Hematopoietic multipotent progenitor cell treated with erythropoietin and hydrocortisone succinate and interleukin-3 and kit ligand, for 17 days (in vitro differentiated cells): ENCODE measurements at places on chromosomes 7 and 10.

GRCh38 chr10:27504808-27505460, 830 bp downstream of the RAB18 start:
- peak; percentile 39 for DNase-seq

DNA sequence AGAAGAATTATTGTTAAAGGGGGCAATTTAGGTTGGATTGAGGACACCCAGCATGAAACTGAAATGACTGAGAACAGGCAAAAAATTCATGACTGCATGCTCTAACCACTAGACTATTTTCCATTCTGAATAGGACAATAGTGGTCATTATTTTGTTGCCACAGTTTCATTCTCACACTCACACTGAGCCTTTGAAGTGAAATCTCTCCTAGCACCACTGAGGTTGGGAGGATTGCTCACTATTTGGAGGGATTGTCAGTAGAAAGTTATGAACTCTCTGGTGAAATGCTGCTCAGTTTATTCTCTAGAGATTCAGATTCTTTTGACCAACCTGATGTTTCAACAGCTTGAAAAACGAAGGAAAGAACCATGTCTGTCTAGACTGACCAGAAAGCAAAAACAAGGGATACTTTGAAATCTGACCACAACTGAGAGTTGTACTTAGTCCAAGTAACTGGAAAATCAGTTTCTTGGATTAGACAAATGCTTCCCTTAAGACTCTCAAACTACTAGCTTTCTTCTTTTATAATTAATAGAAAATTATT, 191.2 kb downstream of the DYNC1I1 start:
- no peak for DNase-seq

- DNase-seq = no peak
Observed at GRCh38 chr7:151379534-151380198, 30.2 kb downstream of the WDR86 start.

- DNase-seq = no peak
Observed at GRCh38 chr7:37372750-37373149, 75.9 kb downstream of the ELMO1 start.

DNA sequence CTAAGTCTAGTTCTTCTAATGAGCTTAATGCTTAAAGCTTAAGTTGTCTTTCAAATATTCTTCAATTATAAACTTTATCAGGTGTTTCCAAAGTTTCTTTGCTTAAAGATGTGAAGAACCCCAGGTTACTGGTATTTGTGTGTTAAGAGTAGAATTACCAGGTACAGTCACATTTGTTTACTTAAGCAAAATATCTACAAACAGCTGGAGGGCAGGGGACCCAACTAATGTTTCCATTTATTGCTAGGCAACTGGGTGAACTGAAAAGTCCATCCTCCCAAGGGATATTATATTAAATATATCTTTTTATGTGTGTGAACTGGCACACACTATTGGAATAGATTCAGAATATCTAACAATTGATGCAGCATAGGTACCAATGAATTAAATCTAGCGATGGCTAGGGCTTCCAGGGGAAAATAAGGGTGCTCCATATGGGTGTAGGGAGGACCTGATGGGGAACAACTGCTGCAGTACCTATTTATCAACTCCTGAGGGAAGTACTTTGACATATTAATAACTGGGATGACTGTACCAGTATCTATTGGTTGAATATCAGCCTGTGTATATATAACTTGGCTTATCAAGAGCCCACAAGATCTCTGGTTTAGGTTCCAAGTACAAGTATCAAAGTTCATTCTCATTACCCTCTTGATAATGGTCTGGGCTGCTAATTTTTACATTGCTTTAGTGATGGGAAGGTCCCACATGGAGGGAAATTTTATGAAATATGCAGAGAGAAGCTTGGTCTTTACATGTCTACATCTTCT, 10.3 kb upstream of the AGR3 start:
- no peak for DNase-seq

DNA sequence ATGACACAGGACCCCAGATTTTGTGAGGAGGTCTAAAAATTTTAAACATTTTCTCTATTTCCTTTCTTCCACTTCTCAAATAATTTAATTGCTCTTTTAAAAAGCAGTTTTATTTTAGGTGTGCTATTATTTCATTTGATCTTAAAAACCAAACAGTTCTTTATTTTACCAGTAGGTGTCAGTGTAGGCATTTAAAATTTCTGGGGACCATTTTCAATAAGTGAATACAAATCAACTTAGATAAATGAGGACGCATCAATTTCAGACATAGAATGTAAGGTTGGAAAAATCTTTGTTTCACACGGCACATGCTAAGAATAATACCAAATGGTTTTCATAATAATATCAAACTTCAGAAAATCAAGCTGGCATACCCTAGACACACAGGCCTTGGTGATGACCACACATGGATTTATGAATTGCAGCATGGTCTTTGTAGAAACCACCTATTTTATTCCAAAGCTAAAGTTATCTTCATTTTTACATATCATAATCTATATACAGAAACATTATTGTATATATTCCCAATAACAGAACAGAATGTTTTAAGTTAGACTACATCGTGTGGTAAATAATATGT, 127.6 kb upstream of the SLC26A5 start:
- peak; percentile 41 for DNase-seq

- no peak for DNase-seq
Observed at GRCh38 chr7:42254217-42254616, 17.2 kb upstream of the GLI3 start.

DNA sequence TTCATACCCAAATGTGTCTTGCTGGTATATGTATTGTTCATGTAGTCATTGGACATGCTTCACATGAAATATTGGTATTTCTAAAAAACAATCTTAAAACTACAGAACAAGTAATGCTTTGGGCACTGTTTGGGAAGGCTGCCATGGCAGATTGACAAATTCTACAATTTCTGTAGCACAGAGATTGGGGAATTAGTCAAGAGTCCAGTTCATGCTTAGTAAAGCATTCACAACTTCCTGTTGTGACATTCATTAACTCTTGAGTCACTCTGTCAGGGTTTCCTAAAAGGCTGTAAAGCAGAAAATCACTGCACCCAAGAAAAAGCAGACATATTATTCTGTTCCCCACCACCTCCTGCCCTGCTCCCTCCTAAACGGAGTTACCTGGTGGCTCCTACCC, 398.9 kb downstream of the PHTF2 start:
- DNase-seq = no peak

- no peak for DNase-seq
Observed at GRCh38 chr10:119768455-119769094, 42.7 kb downstream of the INPP5F start.

DNA sequence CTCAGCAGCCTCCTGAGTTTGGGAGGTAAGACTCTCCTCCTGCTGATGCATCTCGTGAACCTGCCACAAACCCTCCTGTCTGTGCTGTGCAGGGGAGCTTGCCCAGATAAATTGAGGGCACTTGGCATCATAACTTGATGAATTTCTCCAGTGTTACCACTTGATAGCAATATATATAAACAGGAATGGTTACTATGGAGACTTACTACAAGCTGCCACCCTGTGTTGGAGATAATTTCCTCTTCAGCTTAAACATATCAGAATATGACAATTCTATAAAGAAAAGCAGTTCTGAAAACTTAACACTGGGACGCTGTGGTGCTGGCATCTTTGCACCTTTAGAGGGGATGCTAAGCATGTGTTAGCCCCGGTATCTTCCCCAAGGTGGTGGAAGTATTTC, 14.9 kb downstream of the PFKFB3 start:
- no peak for DNase-seq

DNA sequence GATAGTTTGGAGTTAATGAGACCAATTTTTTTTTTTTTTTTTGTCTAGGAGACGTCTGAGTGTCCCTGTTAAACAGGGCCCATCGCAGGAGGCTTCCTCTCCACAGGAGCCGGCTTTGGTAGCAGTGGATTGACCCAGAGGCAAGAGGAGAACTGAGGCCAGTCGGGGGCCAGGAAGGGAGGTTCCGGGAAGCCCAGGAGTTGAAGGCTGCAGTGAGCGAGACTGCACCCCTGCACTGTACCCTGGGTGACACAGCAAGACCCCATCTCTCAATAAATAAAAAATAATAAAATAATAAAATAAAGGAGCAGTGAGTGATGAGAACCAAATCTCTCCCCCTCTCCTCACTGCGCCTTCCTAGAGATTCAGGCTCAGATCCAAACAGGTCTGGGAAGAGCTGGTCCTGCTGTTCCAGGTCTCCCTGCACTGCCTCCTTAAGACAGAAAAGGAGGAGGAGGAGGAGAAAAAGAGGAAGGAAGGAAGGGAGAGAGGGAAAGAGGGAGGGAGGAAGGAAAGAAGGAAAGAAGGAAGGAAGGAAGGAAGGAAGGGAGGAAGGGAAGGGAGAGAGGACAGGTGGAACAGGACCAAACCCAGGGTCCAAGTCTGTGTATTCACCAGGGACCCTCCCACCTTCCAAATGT, 3.5 kb downstream of the MNX1 start:
- DNase-seq = no peak

- DNase-seq = no peak
Observed at GRCh38 chr10:89147256-89147655, 59.9 kb downstream of the CH25H start.

DNA sequence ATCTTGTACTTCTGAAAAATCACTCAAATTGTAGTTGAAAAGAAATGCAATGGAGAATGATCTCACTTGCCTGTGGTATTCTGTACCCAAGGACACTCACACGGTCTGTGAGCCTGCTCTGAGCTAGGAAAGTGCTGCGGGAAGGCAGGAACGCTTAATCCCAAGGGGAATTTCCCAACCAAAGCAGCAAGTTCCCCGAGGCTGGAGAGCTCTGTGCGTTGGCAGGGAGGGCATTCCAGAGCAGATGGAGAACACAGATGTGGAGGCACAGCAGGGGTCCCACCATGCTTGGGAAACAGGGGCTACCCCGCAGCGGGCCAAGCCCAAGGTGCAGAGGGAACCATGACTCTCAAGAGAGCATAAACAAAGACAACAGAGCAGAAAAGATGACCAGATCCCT, 13.6 kb downstream of the SVIL start:
- DNase-seq = no peak

- DNase-seq = no peak
Observed at GRCh38 chr7:130669085-130669700, 645 bp upstream of the COPG2 start.

- DNase-seq = no peak
Observed at GRCh38 chr7:87934699-87935383, 790 bp downstream of the ADAM22 start.

GRCh38 chr10:127492607-127493250, 56.4 kb upstream of the NPS start:
- no peak for DNase-seq

GRCh38 chr7:29953726-29954347, 35.8 kb downstream of the SCRN1 start:
- DNase-seq = no peak

DNA sequence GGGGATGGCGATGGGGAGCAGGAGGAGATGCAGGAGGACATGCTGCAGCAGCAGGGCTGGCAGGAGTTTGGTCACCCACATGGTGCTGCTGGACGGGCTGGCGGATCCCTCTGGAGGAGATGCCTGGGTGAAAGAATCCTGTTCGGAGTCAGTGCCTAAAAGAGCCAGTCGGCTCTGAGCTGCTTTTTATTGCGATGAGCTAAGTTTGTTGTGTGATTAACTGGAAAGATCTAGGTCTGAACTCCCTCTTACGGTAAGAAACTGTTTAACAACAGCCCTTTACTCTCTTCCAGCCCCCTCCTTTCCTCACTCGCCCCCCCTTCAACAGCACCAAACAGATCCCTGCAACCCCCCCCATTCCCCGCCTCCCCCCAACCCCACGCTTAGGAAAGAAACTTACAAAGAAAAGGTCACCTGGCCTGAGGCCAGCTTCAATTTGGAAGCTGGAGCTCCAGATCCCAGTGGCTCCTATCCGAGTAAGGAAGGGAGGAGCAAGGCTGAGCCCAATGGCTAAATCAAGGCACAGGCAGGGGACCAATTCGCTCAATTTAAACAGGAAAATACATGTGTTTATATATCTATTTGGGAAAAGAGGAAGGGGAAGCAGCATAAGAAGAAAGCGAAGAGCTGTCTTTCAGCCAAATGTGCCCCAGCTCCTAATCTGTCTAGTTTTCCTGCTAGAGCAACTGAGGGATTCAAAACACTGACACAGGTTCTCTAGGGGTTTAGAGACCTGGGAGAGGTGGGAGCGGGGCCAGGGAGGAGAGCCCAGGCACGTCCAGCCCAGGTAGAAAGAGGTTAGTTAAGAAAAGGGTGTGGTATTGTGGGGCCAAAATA, at the start of gene HGF:
TSS of gene HGF (minus strand) at position 157 of the 837 bp plus-strand sequence. CDS start at position 81, 76 bp downstream.
- DNase-seq = no peak

- no peak for DNase-seq
Observed at GRCh38 chr7:28872226-28872625, 85.9 kb downstream of the TRIL start.
